ENCODE measurements at places on chromosomes 5 and 9.

DNA sequence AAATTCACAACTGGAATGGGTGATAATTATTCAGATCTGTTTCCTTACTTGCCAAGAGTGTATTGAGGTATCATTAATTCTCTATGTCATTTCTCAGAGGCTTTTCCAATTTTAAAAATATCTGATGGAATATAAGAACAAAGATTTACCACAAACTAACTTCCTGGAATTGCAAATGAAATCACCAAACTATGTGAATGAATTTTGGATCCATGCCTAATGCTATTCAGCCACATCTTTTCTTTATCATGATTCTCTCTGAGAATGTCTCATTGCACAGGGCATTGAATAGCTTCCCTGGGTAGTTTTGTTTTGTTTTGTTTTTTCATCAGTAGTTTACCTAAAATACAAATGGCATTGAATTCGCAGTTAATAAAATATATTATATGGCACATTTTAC lies 146.9 kb upstream of the FBN2 start:
- DNase-seq, result no peak

- no peak for DNase-seq
Measured at GRCh38 chr5:136638084-136638483, 272.7 kb upstream of the TRPC7 start.

- no peak for DNase-seq
Measured at GRCh38 chr5:116343961-116344360, 230.7 kb downstream of the SEMA6A start.

DNA sequence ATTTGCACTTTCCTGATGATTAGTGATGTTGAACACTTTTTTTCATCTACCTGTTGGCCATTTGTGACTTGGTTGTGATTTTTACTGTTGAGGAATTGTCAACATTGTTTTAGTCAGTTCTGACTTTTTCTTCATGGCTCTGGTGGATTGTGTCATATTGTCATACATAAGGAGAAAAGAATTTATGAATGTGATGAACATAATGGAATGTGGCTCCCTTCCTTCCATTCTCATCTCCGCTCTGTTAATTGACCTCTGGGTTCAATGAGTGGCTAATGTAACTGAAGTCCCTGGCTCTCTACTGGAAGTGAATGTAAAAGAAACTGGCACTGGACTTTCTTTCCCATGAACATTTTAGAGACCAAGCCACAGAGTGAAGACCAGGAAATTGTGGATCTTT lies 49.2 kb downstream of the KIAA1958 start:
- no peak for DNase-seq
